ENCODE measurements at places on chromosomes 5 and 9.

DNA sequence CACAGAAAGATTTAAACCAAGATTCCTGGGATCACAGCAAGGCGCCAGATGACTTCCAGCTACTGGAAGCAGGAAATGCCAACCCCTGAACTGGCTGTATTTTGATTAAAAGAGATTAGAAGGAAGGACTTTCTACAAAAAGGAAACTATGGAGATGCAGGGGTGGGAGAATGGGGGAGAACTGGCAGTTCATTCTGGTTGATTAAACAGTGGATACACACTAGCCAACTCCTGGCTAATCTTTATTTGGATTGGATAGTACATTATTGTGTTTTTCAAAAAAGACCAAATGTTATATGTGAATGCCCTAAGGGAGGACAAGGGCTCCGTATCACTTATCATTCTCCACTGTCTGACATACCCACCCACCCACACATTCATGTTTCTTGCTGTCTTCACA, 93.2 kb downstream of the CDO1 start:
- DNase-seq, result no peak

DNA sequence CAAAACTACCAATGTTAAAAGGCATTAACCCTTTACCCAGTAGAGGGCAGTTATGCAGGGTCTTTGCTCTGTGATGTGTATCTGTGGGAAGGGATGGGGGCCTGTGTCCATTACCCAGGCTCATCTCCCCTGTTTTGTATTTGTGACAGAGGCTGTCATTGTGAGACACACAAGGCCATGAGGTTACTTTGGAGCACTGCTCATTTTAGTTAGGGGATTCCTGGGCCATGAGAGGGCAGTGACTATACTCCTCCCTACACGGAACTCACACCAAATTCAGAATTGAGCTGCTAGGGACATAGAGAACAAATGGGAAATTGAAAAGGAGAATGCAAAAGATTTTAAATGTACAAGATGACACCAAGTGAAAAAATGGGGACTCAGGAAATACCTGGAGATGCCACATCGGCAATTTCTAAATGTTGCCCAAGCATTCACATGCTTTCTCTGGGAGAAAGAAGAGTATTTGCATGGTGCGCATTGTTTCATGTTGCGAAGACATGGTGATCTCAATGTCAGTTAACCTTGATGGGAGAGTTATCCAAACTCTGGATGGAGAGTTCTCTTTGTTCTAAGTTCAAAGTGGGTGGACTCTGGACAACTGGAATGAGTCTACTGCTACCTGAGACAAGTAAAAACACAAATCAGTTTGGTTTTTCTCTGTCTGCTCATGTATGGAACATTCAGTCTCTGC, 32.5 kb downstream of the C9orf152 start:
- DNase-seq, result no peak

DNA sequence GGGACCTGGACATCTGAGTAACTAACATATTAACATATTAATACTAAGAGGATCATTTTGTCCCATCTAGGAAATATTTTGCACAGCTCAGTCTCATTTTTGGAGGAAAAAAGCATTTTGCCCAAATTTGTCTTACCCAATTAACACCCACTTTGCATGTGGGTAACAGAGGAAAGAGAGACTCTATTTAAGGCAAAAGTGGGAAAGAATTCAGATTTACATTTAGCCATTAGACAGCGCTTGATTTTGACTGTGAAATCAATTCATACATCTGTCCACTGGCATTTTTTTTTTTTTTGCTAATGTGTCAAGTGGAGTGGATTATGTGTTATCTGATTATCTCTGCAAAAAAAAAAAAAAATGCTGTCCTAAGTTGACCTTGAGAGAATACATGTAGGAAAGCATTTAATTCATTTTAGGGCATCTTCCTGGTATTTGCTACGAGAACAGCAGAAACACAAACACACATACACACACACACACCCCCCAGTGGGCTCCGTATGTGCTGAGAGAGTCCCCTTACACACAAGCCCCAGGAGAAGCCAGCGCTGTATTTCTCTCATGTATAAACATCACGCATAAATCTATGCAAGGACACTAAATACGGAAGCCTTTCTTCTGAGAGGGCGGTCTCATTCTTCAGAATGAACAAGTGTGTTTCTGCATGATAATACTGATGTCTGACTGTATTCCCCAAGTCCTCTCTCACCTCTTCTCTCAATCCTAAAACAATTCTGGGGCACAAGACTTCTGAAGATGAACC, 202.0 kb upstream of the KLF9 start:
- no peak for DNase-seq

- no peak for DNase-seq
Measured at GRCh38 chr9:112093870-112094216, 81.3 kb downstream of the SUSD1 start.

GRCh38 chr9:33265211-33265865, 489 bp downstream of the CHMP5 start:
- DNase-seq, result no peak

DNA sequence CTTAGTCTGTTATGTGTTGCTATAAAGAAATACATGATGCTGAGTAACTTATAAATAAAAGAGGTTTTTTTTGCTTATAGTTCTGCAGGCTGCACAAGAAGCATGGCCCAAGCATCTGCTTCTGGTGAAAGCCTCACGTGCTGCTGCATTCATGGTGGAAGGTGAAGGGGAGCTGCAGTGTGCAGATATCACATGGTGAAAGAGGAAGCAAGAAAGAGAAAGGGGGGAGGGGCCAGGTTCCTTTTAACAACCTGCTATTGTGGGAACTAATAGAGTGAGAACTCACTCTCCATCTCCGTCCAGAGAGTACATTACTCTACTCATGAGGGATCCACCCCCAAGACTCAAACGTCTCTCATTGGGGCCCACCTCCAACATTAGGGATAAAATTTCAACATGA, 12.5 kb upstream of the PARP8 start:
- DNase-seq, result no peak

GRCh38 chr5:74294231-74294705, 346.3 kb downstream of the ENC1 start:
- DNase-seq, result no peak

GRCh38 chr5:28374492-28374967, 1336.1 kb upstream of the CDH9 start:
- no peak for DNase-seq
